ENCODE measurements at places on chromosomes 5 and 9. TPM values are rescaled to one million over a fixed set of nuclear protein-coding genes. Genes with fewer than 3 reads are reported as not detected.

Gene PCDH1
- total RNA-seq = 0.36 TPM

Gene TMEM174
- total RNA-seq = not detected

Gene HMMR
- 59.3 TPM for total RNA-seq

Gene FOXD4
- total RNA-seq = not detected

Gene TRPM6
- 0.24 TPM for total RNA-seq

DNA sequence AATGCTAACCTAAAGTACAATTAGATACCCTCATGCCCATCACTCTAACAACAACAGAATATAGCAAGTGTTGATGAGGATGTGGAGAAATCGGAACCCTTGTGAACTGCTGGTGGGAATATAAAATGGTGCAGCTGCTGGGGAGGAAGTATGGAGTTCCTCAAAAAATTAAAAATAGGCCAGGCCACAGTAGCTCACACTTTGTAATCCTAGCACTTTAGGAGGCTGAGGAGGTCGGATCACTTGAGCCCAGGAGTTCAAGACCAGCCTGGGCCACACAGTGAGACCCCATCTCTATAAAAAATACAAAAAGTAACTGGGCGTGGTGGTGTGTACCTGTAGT lies 18.0 kb upstream of the MRNIP start:
- H3K4me1 ChIP-seq = no peaks in the 10 kb centered on the region
- H3K4me3 ChIP-seq = no peak overlapping the region
- H3K27me3 ChIP-seq = no peaks in the 10 kb centered on the region
- H3K36me3 ChIP-seq = peaks cover 22% of the 10 kb centered on the region

DNA sequence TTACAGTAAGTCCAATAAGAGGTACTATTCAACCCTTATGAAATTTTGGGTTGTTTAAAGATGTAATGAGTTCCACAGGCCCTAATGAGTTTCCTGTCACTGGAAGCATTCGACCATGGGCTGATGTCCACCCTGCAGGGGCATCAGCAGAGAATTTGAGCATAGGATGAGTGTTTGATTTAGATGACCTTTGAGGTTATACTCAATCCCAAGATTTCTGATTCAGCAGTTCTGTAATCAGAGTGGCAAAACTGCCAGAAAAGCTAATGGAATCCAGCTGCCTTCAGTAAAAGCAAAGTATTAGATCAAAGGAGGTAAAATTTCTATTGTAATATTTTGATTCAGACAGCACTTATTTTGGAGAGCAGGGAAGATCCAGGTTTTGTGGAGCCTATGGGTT lies 68.3 kb downstream of the COX7C start:
- no peak overlapping the region for H3K27ac ChIP-seq
- H3K36me3 ChIP-seq = no peaks in the 10 kb centered on the region
- no peak for DNase-seq
- H3K4me3 ChIP-seq = no peak overlapping the region
- H3K4me1 ChIP-seq = no peaks in the 10 kb centered on the region

- no peak for DNase-seq
- H3K27ac ChIP-seq = no peak overlapping the region
- no peaks in the 10 kb centered on the region for H3K27me3 ChIP-seq
- no peaks in the 10 kb centered on the region for H3K36me3 ChIP-seq
These were observed 22.9 kb downstream of the NUDT12 start for GRCh38 chr5:103539376-103540330.

GRCh38 chr5:135039271-135040033 lies 5.4 kb upstream of the PITX1 start:
- no peaks in the 10 kb centered on the region for H3K36me3 ChIP-seq
- no peaks in the 10 kb centered on the region for H3K4me1 ChIP-seq
- no peak overlapping the region for H3K27ac ChIP-seq
- DNase-seq = no peak
- H3K4me3 ChIP-seq = no peak overlapping the region
- peaks cover 42% of the 10 kb centered on the region for H3K27me3 ChIP-seq

- H3K4me3 ChIP-seq = no peak overlapping the region
- H3K36me3 ChIP-seq = no peaks in the 10 kb centered on the region
- H3K27ac ChIP-seq = no peak overlapping the region
- no peaks in the 10 kb centered on the region for H3K4me1 ChIP-seq
- no peaks in the 10 kb centered on the region for H3K27me3 ChIP-seq
- no peak for DNase-seq
These were observed 8.6 kb downstream of the SCGB3A2 start for GRCh38 chr5:147887026-147887627.

- peaks cover 18% of the 10 kb centered on the region for H3K4me1 ChIP-seq
- no peaks in the 10 kb centered on the region for H3K27me3 ChIP-seq
- no peaks in the 10 kb centered on the region for H3K36me3 ChIP-seq
- peak overlapping the region; percentile 68 for H3K27ac ChIP-seq
- no peak overlapping the region for H3K4me3 ChIP-seq
These were observed 467.7 kb upstream of the MEF2C start for GRCh38 chr5:89350684-89351083.

DNA sequence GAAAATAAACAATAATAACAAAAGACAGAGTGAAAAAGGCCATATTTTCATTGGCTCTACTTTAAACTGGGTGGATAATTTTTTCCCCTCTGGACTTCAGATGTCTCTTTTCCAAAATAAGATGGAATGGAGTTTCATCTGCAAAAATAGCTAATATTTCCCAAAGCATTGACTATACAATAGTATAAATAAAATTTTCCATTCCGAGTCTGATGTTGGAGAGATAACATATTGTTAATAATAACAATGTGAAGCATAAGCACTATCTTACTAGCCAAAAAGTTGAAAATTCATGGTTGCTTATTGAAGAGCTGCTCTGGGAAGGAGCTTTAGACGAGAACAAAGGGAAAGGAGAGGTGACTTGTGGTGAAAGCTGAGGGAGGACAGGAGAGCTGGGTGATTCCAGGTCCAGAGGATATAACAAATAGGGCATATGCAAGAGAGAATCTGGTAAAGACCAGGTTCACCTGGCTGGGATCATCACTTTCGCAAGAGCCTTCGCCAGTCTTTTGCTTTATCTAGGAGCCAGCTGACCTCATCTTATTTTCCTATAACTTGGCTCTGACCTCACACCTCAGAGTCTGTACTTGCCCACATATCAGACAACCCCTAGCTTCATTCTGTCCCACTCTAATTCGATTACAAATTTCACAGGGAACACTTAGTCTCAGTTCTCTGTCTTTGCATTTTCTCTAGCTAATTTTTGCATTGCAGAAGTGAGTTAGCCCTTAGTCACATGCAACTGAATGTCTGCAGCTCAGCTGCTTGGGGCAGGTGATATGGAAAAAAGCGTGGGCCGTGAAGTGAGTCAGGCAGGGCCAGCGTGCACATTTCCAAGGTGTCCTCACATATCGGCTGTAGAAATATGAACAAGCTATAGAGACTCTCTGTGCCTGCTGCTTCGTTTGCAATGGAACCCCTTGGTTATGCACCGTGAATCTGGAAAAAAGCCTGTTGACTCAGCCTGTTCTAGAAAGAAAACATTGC lies 7.6 kb upstream of the ZNF474 start:
- H3K4me1 ChIP-seq = no peaks in the 10 kb centered on the region
- no peak overlapping the region for H3K4me3 ChIP-seq
- no peak overlapping the region for H3K27ac ChIP-seq
- no peaks in the 10 kb centered on the region for H3K36me3 ChIP-seq
- H3K27me3 ChIP-seq = no peaks in the 10 kb centered on the region
- no peak for DNase-seq

DNA sequence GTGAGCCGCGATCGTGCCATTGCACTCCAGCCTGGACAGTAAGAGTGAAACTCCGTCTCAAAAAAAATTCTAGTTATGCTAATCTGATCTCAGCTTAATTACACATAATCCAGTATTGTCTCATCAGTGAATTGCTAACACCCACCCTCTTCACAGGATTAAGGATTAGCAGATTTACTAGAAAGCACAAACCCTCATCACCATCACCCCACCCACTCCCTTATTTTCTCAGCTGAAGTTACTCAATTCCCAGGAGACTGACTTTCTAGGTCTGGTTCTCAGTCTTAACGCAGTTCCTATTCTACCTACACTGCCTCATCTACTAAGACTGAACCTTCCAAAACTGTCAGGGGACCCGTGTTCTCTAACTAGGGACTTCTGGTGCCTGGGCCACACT lies 9.0 kb downstream of the TOR1B start:
- DNase-seq = no peak
- H3K27ac ChIP-seq = no peak overlapping the region
- H3K4me1 ChIP-seq = peaks cover 3% of the 10 kb centered on the region
- H3K27me3 ChIP-seq = no peaks in the 10 kb centered on the region
- H3K4me3 ChIP-seq = no peak overlapping the region

GRCh38 chr9:89905606-89906338 lies 301.0 kb downstream of the GADD45G start:
- H3K27ac ChIP-seq = no peak overlapping the region
- H3K36me3 ChIP-seq = no peaks in the 10 kb centered on the region
- no peak overlapping the region for H3K4me3 ChIP-seq
- peaks cover 2% of the 10 kb centered on the region for H3K27me3 ChIP-seq

DNA sequence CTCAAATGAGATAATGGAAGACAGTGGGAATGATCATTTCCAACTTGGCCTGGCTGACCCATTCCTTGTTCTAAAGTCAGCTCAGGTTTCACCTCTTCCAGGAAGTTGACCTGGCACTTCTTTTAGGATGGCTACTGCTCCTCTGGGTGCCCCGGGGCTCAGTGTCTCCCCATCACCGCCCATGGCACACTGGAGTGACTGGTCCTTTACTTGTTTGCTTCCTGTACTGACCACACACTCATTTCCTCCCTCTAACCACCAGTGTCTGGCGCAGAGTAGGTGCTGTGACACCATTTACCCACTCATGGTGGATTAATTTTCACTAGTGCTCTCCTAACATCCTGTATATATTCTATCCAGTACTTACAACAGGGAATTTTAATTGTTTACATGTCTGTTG lies 183.5 kb downstream of the CDK5RAP2 start:
- DNase-seq = no peak
- H3K36me3 ChIP-seq = peaks cover 55% of the 10 kb centered on the region

DNA sequence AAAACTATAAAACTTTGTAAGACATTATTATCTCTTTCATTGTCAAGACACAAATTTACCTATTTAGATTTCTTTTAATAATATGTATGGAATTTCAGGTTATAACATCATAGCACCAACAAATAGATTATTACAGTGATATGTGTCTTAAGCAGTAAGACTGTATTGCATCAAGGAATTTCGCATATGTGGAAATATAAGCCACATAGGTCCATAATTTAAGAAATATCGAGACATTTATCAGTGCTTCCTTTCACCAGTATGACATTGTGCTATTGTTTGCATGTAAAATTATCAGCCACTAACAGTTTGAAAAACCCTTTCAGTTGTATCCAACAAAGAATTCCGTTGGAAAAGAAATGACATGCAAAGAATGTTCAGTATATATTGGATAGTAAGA lies 186.7 kb upstream of the RASA1 start:
- H3K36me3 ChIP-seq = no peaks in the 10 kb centered on the region
- no peaks in the 10 kb centered on the region for H3K27me3 ChIP-seq
- H3K4me3 ChIP-seq = peak overlapping the region; percentile 13
- no peak for DNase-seq
- peak overlapping the region; percentile 90 for H3K27ac ChIP-seq

DNA sequence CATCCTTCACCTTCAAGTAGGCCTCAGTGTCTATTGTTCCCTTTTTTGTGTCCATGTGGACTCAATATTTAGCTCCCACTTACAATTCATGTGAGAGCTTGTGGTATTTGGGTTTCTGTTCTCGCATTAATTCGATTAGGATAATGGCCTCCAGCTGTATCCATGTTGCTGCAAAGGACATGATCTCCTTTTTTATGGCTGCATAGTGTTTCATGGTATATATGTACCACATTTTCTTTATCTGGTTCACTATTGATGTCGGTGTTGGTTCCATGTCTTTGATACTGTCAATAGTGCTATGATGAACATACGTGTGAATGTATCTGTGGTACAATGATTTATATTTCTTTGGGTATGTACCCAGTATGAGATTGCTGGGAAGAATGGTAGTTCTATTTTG lies 113.7 kb downstream of the FGF18 start:
- H3K27me3 ChIP-seq = no peaks in the 10 kb centered on the region
- no peak overlapping the region for H3K4me3 ChIP-seq
- no peak overlapping the region for H3K27ac ChIP-seq
- H3K36me3 ChIP-seq = no peaks in the 10 kb centered on the region
- no peak for DNase-seq

- no peaks in the 10 kb centered on the region for H3K36me3 ChIP-seq
- H3K4me1 ChIP-seq = no peaks in the 10 kb centered on the region
- no peak overlapping the region for H3K27ac ChIP-seq
- H3K27me3 ChIP-seq = no peaks in the 10 kb centered on the region
- no peak overlapping the region for H3K4me3 ChIP-seq
These were observed 181.1 kb upstream of the ELAVL2 start for GRCh38 chr9:24007185-24007584.

DNA sequence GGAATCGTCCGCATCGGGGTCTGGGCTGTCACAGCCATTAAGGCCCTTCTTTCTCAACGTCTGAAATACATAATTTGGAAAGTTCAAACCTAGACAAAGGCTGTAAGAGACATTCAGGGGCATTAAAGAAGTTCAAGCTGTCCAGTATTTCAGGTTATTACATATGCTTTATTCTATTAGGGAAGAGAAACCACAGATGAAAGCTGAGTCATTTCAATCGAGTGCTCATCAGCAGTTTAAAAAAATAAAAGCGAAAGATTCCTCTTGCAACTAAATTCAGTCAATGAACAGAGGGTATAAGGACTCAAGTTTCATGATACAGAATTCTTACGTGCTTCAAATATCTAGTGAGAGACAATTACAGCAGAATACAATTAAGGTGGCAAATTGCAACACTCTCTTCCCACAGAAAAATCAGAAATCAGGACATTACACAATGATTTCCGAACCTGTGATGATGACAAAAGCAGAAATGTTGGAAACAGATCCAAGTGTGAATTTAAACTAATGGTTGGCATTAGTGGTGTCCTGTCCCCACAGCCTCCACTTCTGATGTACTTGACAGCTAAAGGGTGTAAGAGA lies 121.6 kb downstream of the MEF2C start:
- H3K27ac ChIP-seq = peak overlapping the region; percentile 17
- no peaks in the 10 kb centered on the region for H3K27me3 ChIP-seq

GRCh38 chr9:105396441-105396840 lies 51.4 kb upstream of the FSD1L start:
- H3K27me3 ChIP-seq = no peaks in the 10 kb centered on the region
- no peaks in the 10 kb centered on the region for H3K36me3 ChIP-seq
- H3K4me3 ChIP-seq = no peak overlapping the region
- H3K27ac ChIP-seq = no peak overlapping the region
- DNase-seq = no peak
- no peaks in the 10 kb centered on the region for H3K4me1 ChIP-seq

DNA sequence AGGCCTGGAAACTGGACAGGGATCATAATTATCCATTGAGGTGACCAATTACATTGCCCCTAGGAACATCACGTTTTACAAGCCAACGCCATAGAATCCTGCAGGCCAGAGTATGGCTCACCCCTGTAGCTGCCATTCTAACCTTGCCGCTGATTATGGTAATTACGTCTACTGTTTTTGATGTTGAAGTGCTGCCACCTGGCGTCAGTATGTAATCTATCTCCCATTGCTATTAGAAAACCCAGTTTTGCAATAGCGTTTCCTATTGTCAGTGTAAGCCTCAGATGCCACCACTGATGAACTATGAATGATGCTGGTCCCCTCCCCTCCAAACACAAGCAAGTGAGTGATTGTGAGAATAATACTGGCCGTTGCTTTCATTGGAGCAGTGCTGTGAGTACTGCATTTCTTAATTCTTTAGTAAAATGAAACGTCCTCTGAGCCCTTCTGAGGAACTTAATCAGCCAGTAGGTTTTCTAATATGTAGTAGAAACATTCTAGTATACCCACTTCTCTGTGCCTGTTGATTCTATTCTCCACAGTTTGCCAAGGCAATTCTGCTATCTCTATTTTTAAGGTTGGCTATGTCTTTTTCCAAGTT lies 100.5 kb upstream of the NMUR2 start:
- H3K36me3 ChIP-seq = no peaks in the 10 kb centered on the region
- no peak for DNase-seq
- no peaks in the 10 kb centered on the region for H3K4me1 ChIP-seq
- no peaks in the 10 kb centered on the region for H3K27me3 ChIP-seq
- no peak overlapping the region for H3K4me3 ChIP-seq
